ENCODE measurements at places on chromosomes 7 and 10. TPM values are rescaled to one million over a fixed set of nuclear protein-coding genes. Genes with fewer than 3 reads are reported as not detected.

- peak overlapping the region; percentile 91 for H3K27ac ChIP-seq
- peak overlapping the region; percentile 66 for H3K4me3 ChIP-seq
- no peaks in the 10 kb centered on the region for H3K27me3 ChIP-seq
Measured at GRCh38 chr7:953547-954327, 743 bp downstream of the ADAP1 start.

DNA sequence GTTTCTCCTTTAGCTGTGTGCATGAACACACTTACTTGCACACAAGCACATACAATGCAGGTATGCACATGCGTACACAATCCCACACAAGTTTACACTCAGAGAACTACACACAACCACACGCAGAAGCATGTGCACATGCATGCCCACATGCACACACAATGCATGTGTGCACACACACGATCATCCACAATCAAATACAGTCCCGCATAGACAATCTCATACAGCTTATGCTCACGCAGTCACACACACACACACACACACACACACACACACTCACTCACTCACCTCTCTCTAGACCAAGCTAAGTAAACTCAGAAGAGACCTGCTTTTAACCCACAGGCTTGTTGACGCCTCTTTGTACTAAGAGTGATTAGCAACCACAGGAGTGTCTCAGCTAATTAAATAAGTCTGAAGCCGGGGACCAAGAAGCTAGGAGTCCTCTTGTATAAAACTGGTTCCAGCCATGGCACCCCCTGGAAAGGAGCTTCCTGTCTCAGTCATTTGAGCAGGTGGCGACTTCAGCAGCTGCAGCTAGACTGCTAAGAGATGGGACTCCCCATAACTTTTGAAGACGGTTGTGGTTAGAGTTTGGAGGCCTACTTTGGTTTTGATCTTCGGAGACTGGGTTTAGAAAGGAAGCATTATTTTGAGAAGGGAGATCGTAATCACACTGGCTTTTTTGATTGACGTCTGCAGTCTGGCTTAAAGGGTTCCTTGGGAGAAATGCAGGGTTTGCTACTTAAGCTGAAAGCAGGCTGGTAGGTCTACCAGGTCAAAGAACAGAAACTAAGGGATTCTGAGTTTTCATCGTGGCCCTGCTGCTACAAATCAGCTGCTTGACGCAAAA is 82.3 kb upstream of the ADRB1 start:
- H3K4me1 ChIP-seq = peaks cover 28% of the 10 kb centered on the region
- DNase-seq = no peak
- no peak overlapping the region for H3K27ac ChIP-seq
- H3K27me3 ChIP-seq = no peaks in the 10 kb centered on the region
- no peaks in the 10 kb centered on the region for H3K36me3 ChIP-seq

DNA sequence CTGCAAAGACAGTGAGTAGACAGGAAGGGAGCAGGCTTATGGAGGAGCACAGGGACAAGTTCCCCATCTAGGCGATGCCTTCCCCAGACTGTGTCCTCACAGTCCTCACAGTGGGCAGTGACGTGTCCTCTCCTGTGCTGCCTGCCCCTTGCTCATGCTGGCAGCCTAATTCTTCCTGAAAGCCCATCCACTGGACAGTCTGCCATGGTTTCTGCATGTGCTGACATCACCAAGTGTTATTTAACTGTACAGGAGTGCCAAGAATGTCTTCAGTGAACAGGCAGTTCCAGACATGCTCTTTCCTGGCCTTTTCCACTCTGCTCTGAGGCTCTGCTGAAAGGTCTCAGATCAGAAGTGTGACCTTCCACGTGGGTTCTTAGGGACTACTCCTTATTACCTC is 54.1 kb downstream of the ZNF248 start:
- no peaks in the 10 kb centered on the region for H3K4me1 ChIP-seq
- no peaks in the 10 kb centered on the region for H3K27me3 ChIP-seq
- no peak for DNase-seq
- no peaks in the 10 kb centered on the region for H3K36me3 ChIP-seq
- H3K27ac ChIP-seq = no peak overlapping the region
- H3K4me3 ChIP-seq = no peak overlapping the region

GRCh38 chr10:103124420-103125096 is 68.5 kb downstream of the NT5C2 start:
- no peak for DNase-seq
- no peaks in the 10 kb centered on the region for H3K27me3 ChIP-seq
- H3K36me3 ChIP-seq = no peaks in the 10 kb centered on the region
- H3K27ac ChIP-seq = no peak overlapping the region
- peaks cover 64% of the 10 kb centered on the region for H3K4me1 ChIP-seq
- no peak overlapping the region for H3K4me3 ChIP-seq

DNA sequence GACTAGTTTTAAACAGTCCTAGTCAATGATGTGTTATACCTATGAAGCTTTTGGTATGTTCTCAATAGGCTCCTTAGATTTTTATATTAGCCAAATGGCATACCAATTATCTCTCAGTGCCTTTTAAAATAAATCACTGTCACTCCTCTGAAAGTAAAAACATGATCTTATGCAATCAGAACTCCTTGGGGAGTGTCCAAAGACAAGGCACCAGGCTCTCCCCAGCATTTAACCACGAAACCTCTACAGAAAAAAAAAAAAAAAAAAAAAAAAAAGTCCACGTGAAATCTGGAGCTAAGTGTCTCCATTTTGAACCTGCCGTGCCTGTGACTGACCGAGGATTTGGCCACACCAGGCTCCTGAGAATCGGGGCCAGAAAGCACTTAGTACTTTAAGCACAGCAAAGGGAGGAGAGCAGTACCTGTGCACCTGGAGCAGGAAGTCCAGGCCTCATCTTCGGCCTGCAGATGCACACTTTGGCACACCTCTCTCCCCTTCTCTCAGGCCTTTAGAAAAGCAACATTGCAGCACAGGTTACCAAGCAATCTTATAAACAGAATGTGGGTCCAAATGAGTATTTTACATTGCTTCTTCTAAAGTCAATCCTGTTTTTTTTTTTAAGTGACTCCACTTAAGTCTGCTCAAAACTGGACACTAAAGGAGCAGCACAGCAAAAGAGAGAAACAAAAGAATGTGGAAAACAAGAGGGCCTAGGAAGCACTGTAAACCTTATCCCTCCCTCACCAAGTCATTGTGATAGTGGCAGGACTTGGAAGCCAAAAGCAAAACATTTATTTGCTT is 1.5 kb downstream of the FAM13C start:
- peak overlapping the region; percentile 92 for H3K27ac ChIP-seq
- peak overlapping the region; percentile 80 for H3K4me3 ChIP-seq
- no peaks in the 10 kb centered on the region for H3K36me3 ChIP-seq
- H3K4me1 ChIP-seq = peaks cover 64% of the 10 kb centered on the region
- DNase-seq = no peak

The ABCB1 gene
- 4.2 TPM for total RNA-seq

The ZNF365 gene
- total RNA-seq = 2.0 TPM

The PPP1R3C gene
- 81.3 TPM for total RNA-seq

The AKR1B15 gene
- not detected for total RNA-seq

The KCND2 gene
- 0.83 TPM for total RNA-seq
